CMK (cell line): ENCODE measurements at places on chromosomes 5 and 9.

- DNase-seq = no peak
Observed at GRCh38 chr5:32703957-32704356, 7.2 kb upstream of the NPR3 start.

GRCh38 chr9:96006961-96007360 lies 131.5 kb downstream of the ERCC6L2 start:
- DNase-seq = no peak

DNA sequence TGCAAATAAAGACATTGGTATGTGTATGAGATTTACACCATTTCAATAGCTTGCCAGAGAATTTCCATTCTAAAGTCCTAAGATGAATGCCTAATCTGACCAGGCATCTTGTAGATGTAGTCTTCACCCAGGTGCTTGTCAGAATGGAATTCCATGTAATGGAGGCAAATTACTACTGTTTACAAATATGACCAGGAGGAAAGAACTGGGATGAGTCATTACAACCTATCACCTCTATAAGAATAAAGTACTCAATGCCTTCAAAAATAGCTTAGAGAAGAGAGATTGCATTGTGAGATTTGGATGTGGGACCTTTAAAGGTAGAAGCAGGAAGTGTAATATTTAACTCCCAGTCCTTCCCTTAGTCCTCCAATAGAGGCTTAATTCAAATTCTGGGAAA lies 507.0 kb upstream of the PTGER4 start:
- DNase-seq = no peak

DNA sequence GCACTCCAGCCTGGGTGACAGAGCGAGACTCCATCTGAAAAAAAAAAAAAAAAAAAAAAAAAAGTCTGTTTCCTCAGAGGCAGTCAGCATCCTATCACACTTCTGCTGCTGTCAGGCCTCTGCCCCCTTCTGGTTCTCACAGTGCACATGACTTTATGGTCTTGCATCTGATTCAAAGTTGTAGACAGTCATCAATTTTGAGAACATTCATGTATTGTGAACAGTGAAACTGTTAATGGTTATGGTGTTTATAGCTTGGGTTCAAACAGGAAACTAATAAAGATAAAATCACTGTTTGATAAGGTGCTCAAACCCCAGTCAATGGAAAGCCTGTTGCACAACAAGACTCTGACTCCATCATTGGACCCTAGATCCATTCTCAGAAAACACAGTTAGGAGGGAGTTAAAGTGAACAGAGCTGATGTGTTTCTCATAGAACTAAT lies 61.4 kb downstream of the FOXD1 start:
- no peak for DNase-seq

GRCh38 chr5:129377504-129377903 lies 82.6 kb upstream of the ADAMTS19 start:
- DNase-seq = peak; percentile 21
